CD4-positive, alpha-beta T cell treated with Interleukin-15 for 4 hours (primary cell): ENCODE measurements at places on chromosomes 2 and 18.

- DNase-seq = no peak
These were observed 120.9 kb upstream of the ST6GAL2 start for GRCh38 chr2:107006836-107007235.

DNA sequence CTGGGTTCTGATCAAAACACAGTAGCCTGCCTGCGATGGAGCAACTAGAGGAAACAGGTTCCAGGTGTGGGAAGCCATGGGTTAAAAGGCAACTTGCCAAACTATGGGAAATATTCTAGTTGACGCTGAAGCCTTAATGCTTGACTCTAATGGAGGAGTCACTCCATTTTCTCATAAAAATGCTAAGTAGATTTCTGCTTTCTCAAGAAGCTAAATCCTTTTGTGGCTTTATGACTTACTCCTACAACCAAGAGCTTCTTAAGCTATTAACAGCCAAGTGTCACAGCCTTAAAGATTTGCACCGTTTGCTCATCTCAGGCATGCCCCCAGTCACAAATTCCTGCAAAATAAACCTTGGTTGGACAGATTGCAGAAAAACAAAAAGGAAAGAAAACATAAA, 25.2 kb downstream of the ANKRD44 start:
- DNase-seq = no peak

- DNase-seq = no peak
These were observed 506.8 kb upstream of the ZEB2 start for GRCh38 chr2:145026456-145027455.

- no peak for DNase-seq
These were observed 361.1 kb upstream of the NRP2 start for GRCh38 chr2:205321231-205321630.

GRCh38 chr18:29853126-29853525, 1189.4 kb downstream of the DSC3 start:
- DNase-seq = no peak

DNA sequence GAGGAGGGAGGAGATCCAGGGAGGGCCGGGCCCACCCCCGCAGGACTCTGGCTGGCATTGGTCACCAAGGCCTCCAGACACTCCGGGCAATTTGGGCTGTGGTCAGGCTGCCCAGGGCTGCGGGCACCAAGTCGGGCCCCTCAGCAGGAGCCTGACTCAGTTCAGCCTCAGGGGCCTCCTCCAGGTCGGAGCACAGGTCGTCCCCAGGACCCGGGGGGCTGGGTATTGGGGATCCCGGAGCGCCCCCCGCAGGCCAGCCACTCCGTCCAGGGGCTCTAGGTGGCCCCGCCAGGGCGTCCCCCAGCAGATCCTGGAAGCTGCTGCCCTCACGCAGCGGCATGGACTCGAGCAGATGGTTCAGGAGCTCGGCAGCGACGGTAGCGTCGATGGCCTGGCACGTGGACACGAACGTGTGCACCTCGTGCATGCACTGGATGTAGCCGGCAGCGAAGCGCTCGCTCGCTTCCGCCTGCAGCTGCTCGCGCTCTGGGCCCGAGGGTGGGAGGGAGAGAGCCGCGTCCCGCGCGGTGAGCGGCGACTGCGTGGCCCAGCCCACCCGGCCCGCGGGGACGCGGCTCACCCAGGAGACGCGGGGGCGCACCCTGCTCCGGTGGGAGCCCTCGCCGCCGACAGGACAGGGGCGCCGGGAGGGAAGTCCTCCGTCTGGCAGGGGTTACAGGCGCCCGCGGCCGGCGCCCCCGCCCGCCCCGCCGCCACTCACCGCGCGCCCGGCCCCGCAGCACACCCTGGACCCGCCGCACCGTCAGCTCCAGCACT, 884 bp downstream of the HES6 start:
- DNase-seq = peak; percentile 30

GRCh38 chr2:24163186-24163585, 11.7 kb upstream of the FAM228A start:
- no peak for DNase-seq

- no peak for DNase-seq
These were observed 194.1 kb upstream of the GLI2 start for GRCh38 chr2:120541553-120541932.

DNA sequence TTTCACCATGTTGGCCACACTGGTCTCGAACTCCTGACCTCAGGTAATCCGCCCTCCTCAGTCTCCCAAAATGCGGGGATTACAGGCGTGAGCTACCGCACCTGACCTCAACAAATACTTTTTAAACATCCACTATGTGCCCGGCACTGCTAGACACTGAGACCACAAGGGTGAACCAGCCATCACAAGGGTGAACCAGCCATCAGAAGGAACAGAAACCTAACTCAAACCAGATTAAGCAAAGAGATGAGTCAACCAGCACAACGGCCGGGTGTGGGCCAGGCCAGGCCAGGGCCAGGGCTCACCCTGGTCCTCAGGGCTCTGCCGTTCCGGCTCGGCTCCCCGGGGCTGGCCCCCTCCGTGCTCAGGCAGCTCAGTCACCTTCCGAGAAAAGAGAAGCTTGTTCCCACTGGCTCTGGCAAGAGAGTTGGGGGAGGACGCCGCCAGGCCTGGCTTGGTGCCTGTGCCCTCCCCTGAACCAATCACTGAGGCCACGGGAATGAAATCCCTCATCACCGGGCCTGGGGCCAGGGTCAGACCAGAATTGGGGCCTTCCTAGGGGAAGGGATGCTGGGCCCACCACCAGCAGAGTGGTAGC, 4.4 kb downstream of the TEX44 start:
- no peak for DNase-seq

GRCh38 chr2:40329739-40330030, 122.2 kb downstream of the SLC8A1 start:
- no peak for DNase-seq

- DNase-seq = no peak
These were observed 757.7 kb downstream of the KCNJ3 start for GRCh38 chr2:155456222-155456621.

GRCh38 chr18:7459851-7460770, 107.0 kb upstream of the PTPRM start:
- DNase-seq = no peak

DNA sequence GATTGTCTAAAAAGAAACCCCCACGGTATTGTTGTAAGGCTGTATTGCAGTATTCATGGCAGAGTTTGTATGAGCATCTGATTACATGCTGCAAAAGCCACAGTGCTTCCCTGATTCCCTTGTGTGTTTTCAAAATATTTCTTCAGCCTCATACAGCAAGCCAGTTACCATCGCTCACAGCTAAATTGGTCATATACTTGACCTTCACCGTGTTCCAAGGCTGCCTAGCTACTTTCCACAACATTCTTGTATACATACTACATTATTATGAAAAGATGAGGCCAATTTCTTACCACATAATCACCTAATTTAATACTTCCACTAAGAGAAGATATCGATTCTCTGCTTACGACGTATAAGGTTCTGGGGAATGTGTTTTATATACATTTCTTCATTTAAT, 576.3 kb upstream of the CNTNAP5 start:
- no peak for DNase-seq

GRCh38 chr2:218216336-218216673, 684 bp upstream of the ARPC2 start:
- DNase-seq = no peak
